ENCODE measurements at places on chromosomes 6 and 20.

GRCh38 chr20:38406476-38406875 is 28.7 kb downstream of the SNHG17 start:
- peak; percentile 28 for DNase-seq

DNA sequence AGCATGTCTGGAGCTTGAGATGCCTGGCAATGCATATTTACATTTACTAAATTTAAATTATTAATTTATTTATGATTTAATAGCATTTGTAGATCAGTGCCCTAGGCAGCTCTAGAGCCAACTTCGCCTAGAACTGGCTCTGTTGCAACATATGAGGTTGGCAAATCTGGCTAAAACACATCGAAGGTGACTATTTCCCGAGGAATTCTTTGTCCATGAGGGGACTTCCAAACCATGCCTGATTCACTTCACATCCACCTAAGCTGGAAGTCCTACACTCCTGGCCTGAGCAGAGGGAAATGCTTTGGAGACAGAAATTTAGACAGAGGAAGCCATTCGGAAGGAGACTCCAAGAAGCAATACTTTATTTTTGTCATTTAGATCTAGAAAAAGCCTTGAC is 211.0 kb upstream of the ARG1 start:
- DNase-seq, result no peak

DNA sequence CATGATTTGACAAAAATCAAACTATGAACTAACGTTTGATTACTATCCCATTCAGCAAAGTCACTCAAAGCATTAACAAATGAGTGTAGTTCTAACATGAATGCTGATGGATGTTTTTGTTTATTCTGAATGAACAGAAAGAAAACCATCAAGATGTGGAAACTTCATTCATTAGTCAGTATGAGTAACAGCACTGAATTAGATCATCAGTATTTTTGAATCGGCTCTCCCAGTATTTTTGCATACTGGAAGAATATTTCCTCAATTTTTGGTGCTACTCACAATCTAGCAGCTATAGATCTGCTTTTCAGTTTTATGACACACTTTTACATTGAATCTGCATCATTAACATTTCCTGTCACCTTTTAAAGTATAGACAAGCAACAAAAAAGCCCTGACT is 63.8 kb upstream of the CD83 start:
- DNase-seq, result no peak

DNA sequence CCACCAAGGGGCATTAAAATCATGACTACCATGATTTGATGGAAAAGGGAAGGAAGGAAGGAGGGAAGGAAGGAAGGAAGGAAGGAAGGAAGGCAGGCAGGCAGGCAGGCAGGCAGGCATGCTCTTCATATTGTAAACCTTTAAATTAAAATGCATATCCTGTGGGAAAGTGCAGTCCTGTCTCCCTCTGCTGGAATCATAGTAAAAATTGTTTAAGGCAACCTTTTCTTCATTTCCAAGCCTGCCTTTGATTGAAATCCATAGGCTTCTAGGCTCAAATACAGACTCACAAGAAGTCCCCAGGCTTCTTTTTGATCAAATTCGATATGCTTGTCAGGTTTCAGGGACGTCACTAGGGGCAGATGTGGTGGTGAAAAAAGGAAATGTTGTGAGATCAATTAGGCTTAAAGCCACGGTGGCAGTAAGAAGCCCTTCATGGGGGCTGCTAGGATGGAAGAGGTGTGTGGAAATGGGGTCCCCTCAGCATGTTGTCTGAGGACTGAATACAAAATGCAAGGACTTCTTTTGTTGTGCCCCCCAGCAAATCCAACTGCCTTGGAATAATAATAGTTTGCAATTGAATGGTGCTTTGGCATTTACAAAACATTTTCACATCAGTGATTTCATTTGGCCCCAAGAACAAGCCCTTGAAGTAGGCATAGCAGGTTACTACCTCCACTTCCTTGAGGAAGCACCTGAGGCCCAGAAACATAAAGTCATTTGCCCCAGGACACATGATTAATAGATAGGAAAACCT is 25.6 kb upstream of the GABRR1 start:
- DNase-seq, result no peak

- no peak for DNase-seq
Measured at GRCh38 chr6:157891544-157892362, 68.7 kb downstream of the SNX9 start.

- no peak for DNase-seq
Measured at GRCh38 chr6:156795825-156796224, 18.6 kb downstream of the ARID1B start.

- DNase-seq, result peak; percentile 87
Measured at GRCh38 chr6:41638002-41638934, at the start of gene MDFI. Gene MDFI (plus strand): TSS chr6:41638468. CDS start chr6:41638750, 282 bp downstream.

DNA sequence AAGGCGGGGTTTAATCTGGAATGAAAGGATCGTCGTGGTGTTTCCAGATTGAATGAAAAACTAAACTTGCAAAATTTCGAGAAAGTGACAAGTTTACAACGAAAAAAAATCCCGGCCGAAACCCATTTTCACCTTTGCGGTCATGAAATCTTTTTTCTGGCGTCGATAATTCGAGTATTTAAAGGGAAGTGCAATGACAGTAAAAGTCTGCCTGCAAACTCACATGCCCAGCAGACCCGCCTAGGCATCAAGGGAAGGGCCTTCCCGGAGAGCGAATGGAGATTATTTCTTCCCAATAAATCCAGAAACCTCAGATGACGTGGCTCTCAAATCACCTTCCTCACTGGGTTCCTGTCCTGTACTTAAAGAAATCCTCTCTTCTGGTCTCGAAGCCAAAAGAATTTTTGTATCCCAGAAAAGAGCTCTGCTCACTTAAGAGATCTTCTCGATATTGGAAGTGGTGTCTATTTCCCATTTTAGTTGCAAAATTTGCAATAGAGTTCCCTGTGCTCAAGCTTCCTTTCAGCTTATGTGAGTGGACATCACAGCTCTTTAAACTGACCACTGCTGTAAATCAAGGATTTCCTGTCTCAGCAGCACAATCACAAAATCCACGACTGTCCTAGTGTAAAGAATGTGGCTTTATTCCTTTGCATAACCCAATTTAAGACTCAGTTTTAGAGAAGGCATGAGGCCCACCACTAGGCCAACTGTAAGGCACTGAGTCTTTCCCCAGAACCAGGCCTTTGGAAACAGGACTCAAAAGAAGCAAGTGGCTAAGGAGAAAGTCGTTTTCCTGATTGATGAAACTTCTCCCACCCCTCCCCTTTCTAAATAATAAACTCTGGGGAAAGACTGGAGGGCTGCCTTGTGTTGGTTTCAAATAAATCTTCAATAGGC is 3.9 kb downstream of the OLIG3 start:
- DNase-seq, result no peak

DNA sequence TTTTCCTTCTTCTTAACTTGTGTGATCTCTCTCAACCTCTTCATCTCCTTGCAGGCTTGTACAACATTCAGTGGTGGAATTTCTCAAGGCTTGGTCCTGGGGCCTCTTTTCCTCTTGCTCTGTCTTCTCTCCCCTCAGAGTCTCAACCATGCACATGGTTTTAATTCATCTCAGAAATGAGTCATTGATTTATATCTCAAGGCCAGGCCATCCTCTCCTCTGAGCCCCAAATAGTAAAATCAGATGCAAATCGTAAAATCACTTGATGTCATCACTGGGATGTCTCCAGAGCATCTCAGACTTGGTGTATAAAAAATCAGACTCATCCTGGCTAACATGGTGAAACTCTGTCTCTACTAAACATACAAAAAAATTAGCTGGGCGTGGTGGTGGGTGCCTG is 85.0 kb downstream of the FNDC1 start:
- DNase-seq, result no peak

- no peak for DNase-seq
Measured at GRCh38 chr6:157307661-157308060, 15.7 kb downstream of the TMEM242 start.

DNA sequence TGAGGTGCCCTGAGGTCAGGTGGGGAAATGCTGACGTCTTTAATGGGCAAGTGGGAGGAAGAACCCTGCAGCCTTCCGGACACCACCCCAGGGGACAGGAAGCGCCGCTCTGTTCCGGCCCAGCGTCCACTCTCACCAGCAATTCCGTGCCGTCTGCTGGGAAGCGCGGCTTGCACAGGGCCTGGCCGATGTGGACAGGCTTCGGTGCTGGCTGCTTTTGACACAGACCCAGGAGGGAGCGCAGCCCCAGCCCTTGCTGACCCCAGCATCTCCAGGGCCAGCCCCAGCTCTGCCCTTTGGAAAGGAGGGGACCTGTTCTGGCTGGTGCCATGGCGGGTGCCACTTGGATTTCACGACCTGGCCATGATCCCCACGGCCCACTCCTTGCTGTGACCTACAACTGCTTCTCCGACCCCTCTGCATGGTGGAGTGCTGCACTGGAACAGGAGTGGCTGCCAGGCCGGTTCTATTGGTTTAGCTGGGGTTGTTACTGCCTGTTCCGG is 123.2 kb downstream of the DLL1 start:
- no peak for DNase-seq

DNA sequence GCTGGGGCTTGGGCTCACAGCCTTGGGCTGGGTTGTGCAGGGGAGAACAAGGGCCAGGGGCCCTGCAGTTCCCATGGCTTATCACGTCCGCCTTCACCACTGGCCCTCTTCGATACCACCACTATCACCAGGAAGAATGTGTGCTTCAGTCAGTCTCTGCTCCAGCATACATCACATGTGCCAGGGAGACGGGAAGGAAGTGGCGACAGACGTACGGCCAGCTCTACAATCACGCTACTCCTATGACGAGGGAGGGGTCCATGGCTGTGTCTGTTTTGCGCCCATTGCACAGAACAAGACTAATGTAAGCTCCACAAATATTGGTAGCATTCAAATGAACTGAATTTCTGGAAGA is 72.1 kb downstream of the TRAM2 start:
- no peak for DNase-seq
